ENCODE measurements at places on chromosomes 6 and 20. TPM values are rescaled to one million over a fixed set of nuclear protein-coding genes. Genes with fewer than 3 reads are reported as not detected.
A peak's percentile ranks its signal among the peaks of the same experiment; 100 is the strongest.

- peak overlapping the region; percentile 60 for H3K4me3 ChIP-seq
- DNase-seq: peak; percentile 55
- H3K4me1 ChIP-seq: no peaks in the 10 kb centered on the region
- no peaks in the 10 kb centered on the region for H3K27me3 ChIP-seq
- H3K27ac ChIP-seq: no peak overlapping the region
Observed at GRCh38 chr20:60137657-60138245, 179.5 kb downstream of the CDH26 start.

- no peak for DNase-seq
- H3K4me1 ChIP-seq: no peaks in the 10 kb centered on the region
- no peak overlapping the region for H3K4me3 ChIP-seq
- H3K27ac ChIP-seq: no peak overlapping the region
Observed at GRCh38 chr6:109347779-109348178, 34.5 kb downstream of the CD164 start.

GRCh38 chr6:106772270-106773142, 143.1 kb downstream of the QRSL1 start:
- H3K27ac ChIP-seq: no peak overlapping the region
- no peak for DNase-seq
- H3K4me1 ChIP-seq: no peaks in the 10 kb centered on the region
- H3K27me3 ChIP-seq: peaks cover 9% of the 10 kb centered on the region
- H3K36me3 ChIP-seq: no peaks in the 10 kb centered on the region

DNA sequence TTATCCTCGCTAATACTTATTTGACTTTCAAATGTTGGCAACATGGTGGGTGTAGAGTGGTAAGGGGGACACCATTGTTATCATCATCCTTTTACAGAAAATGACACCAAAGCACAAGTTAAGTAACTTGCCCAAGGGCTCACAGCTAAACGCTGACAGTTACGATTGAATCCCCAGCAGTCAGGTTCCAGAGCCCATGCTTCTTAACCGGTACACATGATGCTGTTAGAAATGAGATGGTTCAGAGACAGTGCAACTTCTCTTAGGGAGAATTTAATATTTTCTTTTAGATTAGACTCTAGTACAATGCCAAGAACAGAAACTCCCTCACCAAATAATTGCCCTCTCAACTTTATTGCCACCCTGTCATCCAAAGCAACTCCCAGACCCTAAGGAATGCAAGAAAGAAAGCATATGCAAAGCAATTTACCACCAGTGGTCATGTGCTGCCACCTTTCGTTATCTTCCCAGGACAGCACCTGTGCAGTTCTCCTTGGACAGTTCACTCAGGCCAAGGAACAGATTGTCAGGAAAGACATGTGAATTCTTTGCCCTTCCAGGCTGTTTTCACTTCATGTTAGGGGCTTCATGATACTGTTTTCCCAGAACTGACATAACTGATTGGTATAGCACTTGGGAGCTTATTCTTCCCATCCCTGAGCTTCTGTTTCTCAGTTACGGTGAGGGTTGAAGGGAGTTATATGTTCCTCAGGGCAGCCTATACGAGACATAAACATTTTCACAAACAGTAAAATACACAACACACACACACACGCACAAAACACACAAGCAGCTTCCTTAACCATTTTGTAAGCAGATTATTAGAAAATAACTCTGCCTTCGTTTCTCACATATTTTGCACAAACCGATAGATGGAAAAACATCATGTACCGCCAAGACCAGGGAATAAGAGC, 5.1 kb downstream of the HLA-DMA start:
- peaks cover 50% of the 10 kb centered on the region for H3K4me1 ChIP-seq
- peak; percentile 63 for DNase-seq
- H3K4me3 ChIP-seq: no peak overlapping the region

DNA sequence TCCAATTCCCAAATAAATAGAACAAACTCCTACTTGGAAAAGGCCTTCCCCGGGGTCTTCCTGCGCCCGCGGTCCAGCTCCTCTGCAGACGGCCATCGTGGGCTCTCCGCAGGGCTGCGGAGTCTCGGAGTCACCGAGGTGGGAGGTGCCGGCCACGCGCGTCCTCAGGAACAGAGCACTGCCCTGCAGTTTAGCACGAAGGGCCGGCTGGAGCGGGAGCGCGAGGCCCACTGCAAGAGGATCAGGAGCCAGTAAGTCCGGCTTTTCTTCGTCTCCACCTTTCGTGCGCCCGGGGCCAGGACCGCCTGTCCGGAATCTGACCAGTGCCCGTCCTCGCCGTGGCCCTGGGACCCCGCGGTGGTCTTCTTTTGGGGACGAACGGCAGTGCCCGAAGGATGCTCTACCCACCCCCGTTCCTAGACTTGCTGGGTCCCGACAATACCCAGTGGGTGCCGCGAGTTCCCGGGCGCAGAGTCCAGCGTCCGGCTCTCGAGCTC, 1.4 kb downstream of the BHLHE23 start:
- H3K4me1 ChIP-seq: peaks cover 23% of the 10 kb centered on the region
- no peak overlapping the region for H3K4me3 ChIP-seq
- DNase-seq: no peak
- no peak overlapping the region for H3K27ac ChIP-seq

GRCh38 chr6:76026101-76026500, 46.4 kb downstream of the IMPG1 start:
- no peak overlapping the region for H3K4me3 ChIP-seq
- peaks cover 7% of the 10 kb centered on the region for H3K36me3 ChIP-seq
- DNase-seq: no peak
- no peaks in the 10 kb centered on the region for H3K4me1 ChIP-seq
- no peak overlapping the region for H3K27ac ChIP-seq
- H3K27me3 ChIP-seq: no peaks in the 10 kb centered on the region

The PPP1R16B gene
- total RNA-seq: 114 TPM

Measured in activated CD4-positive, alpha-beta memory T cell treated with anti-CD3 and anti-CD28 coated beads for 36 hours (primary cell).